Esophagus muscularis mucosa (tissue), 4 donors: ENCODE measurements at places on chromosomes 16 and 17. TPM values are rescaled to one million over a fixed set of nuclear protein-coding genes. Genes with fewer than 3 reads are reported as not detected.

The SOCS3 gene
- total RNA-seq, result 56.8 TPM

The NLK gene
- 12.8 TPM for total RNA-seq

GRCh38 chr17:19714542-19715411 is 1.6 kb downstream of the SLC47A2 start:
- no peaks in the 10 kb centered on the region for H3K36me3 ChIP-seq
- no peak overlapping the region for H3K27ac ChIP-seq
- H3K27me3 ChIP-seq, result no peaks in the 10 kb centered on the region

DNA sequence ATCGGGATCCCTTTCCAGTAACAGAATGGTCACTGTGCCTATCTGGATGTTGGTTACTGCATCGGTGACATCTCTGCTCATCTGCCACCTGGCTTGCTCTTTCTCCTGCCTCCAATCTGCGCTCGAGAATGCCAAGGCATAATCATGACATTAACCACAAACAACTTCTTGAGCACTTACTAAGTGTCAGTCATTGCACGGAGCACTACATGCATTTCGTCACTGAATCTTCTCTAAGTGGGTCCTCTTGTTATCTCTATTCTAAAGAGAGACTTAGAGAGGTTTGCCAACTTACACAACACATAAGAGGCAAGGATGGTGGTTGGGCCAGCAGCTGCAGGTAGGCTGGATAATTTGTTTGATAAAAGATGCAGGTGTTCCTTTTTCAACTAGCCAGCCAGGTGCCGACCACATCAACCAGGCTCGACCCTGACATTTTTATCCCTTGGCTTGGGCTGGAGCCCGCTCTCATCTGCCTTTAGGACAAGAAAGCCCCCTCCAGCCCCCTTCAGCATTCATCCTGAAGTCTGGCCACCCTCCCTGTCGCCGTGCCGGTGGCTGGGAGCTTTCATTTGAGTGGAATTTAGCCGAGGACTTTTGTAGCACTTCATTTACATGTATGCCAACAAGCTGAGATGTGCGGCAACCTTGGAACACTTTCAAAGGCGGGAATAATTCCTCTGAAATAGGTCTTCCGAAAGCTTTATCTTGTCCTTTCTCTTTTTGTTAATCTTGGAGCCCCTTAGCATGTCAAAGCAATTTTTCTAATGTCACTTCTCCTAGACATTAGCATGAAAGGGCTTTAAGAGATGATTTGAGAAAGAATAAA is 89.3 kb upstream of the NKD1 start:
- no peaks in the 10 kb centered on the region for H3K4me1 ChIP-seq
- no peak overlapping the region for H3K27ac ChIP-seq
- no peaks in the 10 kb centered on the region for H3K36me3 ChIP-seq
- no peaks in the 10 kb centered on the region for H3K27me3 ChIP-seq
- H3K4me3 ChIP-seq, result no peak overlapping the region
